ENCODE measurements at places on chromosomes 12 and 14.
A peak's percentile ranks its signal among the peaks of the same experiment; 100 is the strongest.

DNA sequence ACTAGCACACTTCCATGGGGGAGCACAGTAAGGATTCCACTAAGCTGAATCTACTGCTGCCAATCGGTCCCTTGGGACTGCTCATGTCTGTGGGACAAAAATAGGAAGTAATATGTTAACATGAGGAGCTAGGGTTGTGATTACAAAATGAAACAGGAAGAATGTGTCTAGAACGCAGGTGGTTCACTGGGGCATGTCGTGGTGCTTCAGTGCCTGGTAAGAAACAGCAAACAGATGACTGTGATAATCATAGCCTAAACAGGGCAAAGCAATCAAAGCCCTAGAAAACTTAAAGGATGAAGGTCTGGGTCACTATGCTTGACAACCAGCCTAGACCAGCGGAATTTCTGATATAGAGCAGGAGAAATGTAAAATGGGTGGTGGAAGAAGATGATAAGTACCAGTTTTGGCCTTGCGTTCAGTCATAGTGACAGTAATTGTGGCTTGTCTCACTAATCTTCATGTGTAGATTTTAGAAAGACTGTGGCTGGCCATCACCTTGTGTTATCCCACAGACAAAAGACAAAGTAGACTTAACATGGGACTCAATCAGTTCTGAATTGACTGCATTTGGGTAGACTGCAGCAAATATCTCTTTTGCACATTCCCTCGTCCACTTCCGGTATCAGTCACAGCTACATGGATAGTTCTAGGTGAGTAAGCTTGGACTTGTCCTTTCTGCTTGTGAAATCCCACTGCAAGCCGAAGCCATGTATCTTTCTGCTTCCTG is 51.4 kb downstream of the WASHC3 start:
- DNase-seq, result peak; percentile 85

GRCh38 chr14:106728611-106729010 is 1202.2 kb downstream of the TMEM121 start:
- no peak for DNase-seq

DNA sequence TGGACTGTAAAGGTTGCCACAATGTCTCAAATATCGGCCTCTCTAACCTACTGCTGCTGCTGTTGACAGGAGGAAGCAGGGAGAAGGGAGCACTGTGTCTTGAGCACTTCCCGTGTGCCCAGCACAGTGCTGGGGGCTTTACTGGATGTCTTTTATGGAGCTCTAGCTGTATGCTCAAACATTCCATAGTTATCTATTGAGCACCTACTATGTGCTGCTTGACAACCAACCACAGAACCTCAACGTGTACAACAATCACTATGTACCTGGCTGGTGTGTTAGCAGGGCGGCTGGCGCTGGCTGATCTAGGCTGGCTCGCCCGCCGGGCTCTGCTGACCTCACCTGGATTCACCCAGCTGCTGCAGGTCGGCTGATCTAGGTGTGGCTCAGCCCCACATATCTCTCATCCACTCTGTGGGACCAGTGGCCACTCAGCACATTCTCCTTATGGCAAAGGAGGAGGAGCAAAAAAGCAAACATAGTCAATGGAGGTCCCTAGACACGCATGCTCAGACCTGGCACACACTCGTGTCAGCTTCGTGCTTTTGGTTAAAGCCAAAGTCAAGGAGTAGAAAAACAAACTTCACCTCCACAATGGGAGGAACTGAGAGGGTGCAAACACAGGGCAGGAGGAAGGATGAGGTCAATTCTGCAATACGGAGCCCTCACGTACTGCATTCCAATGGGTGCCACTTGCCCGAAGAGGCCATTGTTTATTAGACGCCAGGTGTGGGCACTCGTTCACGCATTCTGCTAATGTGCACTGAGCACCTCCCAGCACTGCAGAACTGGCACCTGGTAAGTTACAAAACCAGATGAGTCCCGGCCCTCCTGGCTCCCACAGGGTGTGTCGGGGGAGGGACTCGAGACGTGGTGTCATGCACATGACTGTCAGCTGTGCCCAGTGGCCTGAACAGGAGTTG is 147.2 kb downstream of the SCARB1 start:
- no peak for DNase-seq

DNA sequence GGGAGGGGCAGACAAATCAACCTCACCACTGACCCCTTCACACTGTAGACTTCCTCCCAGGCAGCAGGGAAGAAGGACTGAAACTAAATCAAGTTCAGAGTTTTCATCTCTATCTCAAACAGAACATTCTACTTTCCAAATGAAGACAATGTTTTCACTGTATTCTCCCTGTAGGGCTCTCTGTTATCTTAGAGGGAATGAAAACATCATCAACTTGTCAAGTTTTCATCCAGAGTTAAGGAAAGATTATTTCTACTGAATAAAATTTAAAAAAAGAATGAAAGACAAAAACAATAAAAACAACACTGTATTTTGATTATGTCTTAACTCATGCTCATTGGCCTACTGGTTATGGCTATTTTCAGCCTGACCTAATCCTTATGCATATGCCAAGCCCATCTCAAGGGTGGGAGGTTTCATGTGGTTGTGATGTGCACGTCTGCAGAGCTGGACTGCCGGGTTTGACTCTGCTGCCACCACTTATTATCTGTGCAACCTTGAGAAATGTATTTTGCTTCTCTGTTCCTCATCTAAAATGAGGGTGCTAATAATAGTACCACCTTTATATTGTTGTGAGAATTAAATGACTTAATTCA is 152.0 kb upstream of the AVPR1A start:
- no peak for DNase-seq

GRCh38 chr14:50010752-50011151 is 105.6 kb downstream of the VCPKMT start:
- DNase-seq, result no peak
